H1 (cell line): ENCODE measurements at places on chromosomes 3 and 15. TPM values are rescaled to one million over a fixed set of nuclear protein-coding genes. Genes with fewer than 3 reads are reported as not detected.

- H3K36me3 ChIP-seq: no peaks in the 10 kb centered on the region
- H3K4me1 ChIP-seq: no peaks in the 10 kb centered on the region
- H3K27me3 ChIP-seq: no peaks in the 10 kb centered on the region
- DNase-seq: no peak
These were observed 59.5 kb downstream of the CPA3 start for GRCh38 chr3:148924562-148924961.

GRCh38 chr15:51846463-51847230, 17.2 kb downstream of the TMOD3 start:
- DNase-seq: no peak
- no peaks in the 10 kb centered on the region for H3K36me3 ChIP-seq
- H3K27ac ChIP-seq: no peak overlapping the region
- H3K4me1 ChIP-seq: no peaks in the 10 kb centered on the region
- no peaks in the 10 kb centered on the region for H3K27me3 ChIP-seq

Gene CASR
- total RNA-seq: 0.25 and 0.58 TPM in 2 replicates

DNA sequence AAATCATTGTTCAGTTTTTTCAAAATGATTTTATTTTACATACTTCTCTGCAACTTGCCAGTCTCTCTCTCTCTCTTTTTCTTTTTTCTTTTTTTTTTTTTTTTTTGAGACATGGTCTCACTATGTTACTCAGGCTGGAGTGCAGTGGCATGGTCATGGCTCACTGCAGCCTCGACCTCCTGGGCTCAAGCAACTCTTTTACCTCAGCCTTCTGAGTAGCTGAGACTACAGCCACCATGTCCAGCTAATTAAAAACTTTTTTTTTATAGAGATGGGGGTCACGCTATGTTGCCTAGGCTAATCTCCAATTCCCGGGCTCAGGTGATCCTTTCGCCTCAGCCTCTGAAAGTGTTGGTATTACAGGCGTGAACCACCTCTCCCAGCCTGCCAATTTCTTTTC, 12.1 kb upstream of the ARID3B start:
- H3K27ac ChIP-seq: no peak overlapping the region
- H3K36me3 ChIP-seq: no peaks in the 10 kb centered on the region
- H3K4me1 ChIP-seq: peaks cover 6% of the 10 kb centered on the region
- no peak overlapping the region for H3K4me3 ChIP-seq

GRCh38 chr15:47523681-47524475, 193.4 kb upstream of the SEMA6D start:
- no peaks in the 10 kb centered on the region for H3K4me1 ChIP-seq
- no peak overlapping the region for H3K4me3 ChIP-seq
- no peaks in the 10 kb centered on the region for H3K27me3 ChIP-seq
- DNase-seq: no peak
- H3K27ac ChIP-seq: no peak overlapping the region

GRCh38 chr15:39193611-39194010, 387.3 kb upstream of the THBS1 start:
- no peak overlapping the region for H3K27ac ChIP-seq
- no peaks in the 10 kb centered on the region for H3K36me3 ChIP-seq
- H3K4me3 ChIP-seq: no peak overlapping the region
- no peaks in the 10 kb centered on the region for H3K27me3 ChIP-seq
- no peak for DNase-seq
